Astrocyte of the hippocampus (primary cell): ENCODE measurements at places on chromosomes 4 and X.

GRCh38 chr4:67746797-67747495, 7.2 kb downstream of the GNRHR start:
- DNase-seq: peak; percentile 46

DNA sequence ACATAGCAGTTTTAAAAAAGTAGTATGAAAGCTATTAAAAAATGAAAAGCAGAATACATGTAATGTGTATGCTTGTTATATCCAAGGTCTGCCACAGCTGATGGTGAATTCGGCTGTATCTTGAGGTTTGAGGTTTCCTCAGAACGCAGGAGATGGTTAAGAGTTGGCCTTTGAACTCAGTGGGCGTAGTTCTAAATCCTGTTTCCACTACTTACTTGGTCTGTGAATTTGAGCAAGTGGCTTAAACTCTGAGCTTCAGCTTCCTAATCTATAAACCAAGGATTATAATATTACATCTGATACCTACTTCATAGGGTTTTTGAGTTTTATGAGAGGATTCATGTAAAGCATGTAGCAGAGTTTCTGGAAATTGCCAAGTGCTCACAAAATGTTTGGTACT, 125.2 kb downstream of the STIM2 start:
- DNase-seq: no peak

GRCh38 chr4:24476282-24476681, 108.1 kb downstream of the DHX15 start:
- peak; percentile 30 for DNase-seq

- DNase-seq: no peak
These were observed 215.4 kb downstream of the IL1RAPL1 start for GRCh38 chrX:28802625-28803024.

GRCh38 chrX:66016905-66017658, 22.8 kb downstream of the VSIG4 start:
- DNase-seq: no peak
